Fibroblast of the aortic adventitia (primary cell): ENCODE measurements at places on chromosomes 16 and 17. TPM values are rescaled to one million over a fixed set of nuclear protein-coding genes. Genes with fewer than 3 reads are reported as not detected.

RILP gene
- 9.7 and 10.7 TPM in 2 replicates for total RNA-seq

WFDC1 gene
- total RNA-seq: under 0.01 TPM in 1 of 2 replicates, not detected in the other

CCDC78 gene
- total RNA-seq: 1.1 and 1.8 TPM in 2 replicates

THOC6 gene
- 16.3 and 30.2 TPM in 2 replicates for total RNA-seq

MT1G gene
- not detected in 2 replicates for total RNA-seq

FBXW10B gene
- 0.27 TPM in 1 of 2 replicates, not detected in the other for total RNA-seq

PABPN1L gene
- total RNA-seq: not detected in 2 replicates

EFNB3 gene
- 0.90 and 3.9 TPM in 2 replicates for total RNA-seq

KRT28 gene
- not detected in 2 replicates for total RNA-seq

PRDM7 gene
- not detected in 2 replicates for total RNA-seq

MYO18A gene
- total RNA-seq: 78.3 and 82.8 TPM in 2 replicates

KRT31 gene
- total RNA-seq: 0.09 TPM in 1 of 2 replicates, not detected in the other

CNTNAP4 gene
- total RNA-seq: 0.49 and 2.4 TPM in 2 replicates

GRCh38 chr16:27500801-27501200 is 48.9 kb downstream of the GTF3C1 start:
- DNase-seq: no peak

GRCh38 chr17:59154292-59154720 is 680 bp downstream of the SKA2 start:
- DNase-seq: no peak

DNA sequence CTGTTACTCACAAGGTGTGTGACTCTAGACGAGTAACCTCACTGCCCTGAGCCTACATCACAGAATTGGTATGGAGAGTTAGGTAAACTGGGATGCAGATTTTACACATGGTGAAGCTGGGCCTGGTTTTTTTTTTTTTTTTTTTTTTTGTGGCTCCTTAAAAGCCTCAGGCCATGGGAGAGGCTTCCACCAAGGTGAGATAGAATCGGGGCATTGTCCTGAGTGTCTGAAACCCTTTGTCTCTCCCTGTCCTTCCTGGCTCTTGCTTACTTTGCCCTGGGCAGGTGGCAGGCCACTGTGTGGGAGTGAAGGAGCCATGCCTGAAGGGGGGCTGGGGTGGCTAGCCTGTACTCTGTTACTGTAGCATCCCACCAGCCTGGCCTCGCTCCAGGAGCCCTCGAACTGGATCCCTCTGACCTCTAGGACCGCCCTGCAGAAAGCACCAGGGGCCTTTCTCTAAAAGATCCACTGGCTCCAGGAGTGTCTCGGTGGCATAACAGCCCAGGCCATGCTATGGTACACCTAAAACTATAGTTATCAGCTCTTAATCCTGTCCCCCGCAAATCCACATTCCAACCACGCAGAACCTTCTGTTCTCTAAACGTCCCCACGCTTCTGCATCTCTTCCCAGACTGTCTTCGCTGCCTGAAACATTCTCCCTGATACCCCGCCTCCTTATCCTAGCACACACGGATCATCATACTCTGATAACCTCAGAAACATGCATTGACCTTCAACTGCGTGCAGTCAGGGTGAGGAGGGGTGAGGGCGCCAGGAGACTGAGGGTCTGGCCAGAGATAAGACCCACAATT is 1.7 kb upstream of the SLC13A2 start:
- no peak for DNase-seq

DNA sequence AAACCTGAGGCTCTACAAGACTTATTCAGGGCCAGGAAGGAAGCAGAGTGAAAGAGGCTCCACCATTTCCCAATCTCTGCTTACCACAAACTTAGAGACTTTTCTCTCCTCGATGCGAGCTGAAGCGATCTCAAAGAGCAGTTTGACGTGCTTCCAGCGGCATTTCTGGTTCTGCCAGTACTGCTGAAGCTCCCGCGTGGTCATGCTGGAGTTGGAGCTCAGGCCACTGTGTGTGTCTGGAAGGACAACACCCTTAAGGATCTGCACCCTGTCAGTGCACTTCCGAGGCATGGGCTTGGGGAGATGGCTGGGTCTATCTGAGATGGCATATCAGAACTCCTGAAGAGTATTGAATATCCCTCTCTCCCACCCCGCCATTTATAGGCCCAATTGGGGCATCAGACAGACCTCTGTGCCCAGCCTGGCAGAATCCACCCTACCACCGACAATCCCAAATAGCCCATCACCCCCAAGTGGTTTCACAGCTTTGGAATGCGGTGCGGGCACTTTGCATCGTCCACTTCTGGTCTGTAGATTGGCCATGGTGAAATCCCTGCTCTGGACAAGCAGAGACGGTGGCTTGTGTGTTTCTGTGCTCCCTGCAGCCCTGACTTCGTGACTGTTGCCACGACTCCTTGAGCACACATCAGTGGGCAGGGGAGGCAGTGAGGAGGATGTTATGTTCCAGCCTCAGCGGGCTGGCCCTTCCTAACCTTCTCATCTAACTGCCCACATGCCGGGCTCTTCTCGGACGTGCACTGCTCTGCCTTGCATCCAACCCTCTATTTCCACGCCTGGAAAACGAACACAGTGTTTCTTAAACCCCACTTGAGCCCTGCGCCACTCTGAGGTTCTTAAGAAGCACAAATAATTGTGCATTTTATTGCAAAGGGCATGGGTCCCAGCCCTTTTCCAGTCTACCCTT is 5.2 kb downstream of the SNX20 start:
- no peak for DNase-seq

DNA sequence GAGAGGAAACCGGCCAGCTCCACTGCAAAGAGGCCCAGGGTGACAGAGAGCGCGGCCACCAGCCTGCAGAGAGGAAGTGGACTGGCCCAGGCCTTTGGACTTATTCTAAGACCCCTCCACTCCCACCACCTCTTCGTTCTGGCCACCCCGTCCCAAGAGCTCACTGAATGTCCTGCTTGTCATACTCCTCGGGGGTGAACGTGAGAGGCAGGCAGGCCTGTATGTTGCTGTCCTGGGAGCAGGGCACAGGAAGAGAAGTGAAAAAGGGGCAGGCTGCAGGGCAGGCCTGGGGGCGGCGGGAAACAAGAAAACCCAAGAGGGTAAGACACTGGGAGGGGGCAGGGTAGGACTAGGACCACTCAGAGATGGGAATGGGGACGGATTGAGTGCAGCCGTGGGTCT is 384 bp downstream of the TMEM107 start:
- DNase-seq: no peak

- DNase-seq: no peak
Observed at GRCh38 chr17:28365487-28365886, 488 bp upstream of the SEBOX start.

DNA sequence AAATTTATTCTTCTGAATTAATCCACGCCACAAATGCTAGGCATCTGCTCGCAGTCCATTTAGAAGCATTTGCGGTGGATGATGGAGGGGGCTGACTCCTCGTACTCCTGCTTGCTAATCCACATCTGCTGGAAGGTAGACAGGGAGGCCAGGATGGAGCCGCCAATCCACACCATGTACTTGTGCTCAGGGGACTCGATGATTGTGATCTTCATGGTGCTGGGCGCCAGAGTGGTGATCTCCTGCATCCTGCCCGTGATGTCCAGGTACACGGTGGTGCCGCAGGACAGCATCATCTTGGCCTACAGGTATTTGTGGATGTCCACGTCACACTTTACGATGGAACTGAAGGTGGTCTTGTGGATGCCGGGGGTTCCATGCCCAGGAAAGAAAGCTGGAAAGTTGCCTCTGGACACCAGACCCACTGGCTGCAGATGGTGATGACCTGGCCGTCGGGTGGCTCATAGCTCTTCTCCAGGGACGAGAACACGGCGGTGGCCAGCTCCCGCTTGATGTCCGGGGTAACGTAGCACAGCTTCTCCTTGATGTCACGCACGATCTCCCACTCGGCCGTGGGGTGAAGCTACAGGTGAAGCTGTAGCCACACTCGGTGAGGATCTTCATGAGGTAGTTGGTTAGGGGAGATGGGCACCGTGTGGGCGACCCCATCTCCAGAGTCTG is 7.5 kb upstream of the HEATR3 start:
- DNase-seq: no peak

- DNase-seq: no peak
Observed at GRCh38 chr17:35660902-35661301, 70.5 kb upstream of the RASL10B start.

GRCh38 chr17:81821147-81821546 is 11.9 kb downstream of the MCRIP1 start:
- DNase-seq: no peak
